CD4-positive, alpha-beta T cell (primary cell): ENCODE measurements at places on chromosomes 1 and 21.

GRCh38 chr1:59494145-59494833, 197.4 kb downstream of the FGGY start:
- DNase-seq, result no peak

GRCh38 chr1:31897526-31898100, 40.6 kb downstream of the PTP4A2 start:
- no peak for DNase-seq

DNA sequence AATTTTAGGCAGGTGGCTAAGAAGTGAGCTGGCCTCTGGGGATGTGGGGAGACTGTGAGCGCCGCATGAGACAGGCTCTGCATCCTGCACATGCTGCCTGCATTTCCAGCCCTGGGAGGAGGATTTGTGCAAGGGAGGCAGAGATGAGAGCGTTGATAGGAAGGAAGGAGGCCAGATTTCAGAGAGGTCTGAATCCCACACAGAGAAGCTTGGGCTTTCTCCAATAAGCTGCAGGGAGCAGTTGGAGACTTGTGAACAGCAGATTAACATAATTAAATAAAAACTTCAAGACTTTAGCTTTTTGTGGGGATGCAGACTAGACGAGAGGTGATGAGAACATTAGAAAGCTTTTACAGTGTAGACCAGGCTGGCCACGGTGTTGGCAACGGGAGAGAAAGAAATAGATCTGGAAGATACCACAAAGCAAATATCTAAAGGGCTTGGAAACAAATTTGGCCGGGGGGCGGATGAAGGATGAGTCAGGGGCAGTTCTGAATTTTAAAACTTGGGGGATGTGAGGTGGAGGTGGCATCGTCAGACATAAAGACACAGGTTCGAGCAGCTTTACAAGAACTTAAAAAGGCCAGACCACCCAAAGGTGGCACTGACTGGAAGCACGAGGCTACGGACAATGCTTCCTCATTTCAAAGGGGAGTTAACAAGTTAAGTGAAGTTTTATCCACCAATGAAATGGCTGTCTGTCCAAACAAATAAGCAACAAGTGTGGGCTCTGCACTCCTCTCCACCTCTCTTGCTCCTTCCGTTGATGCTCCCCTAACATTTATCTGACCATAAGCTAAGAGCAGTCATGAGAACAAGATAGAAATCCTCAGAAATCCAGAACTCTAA, 57.0 kb downstream of the HIVEP3 start:
- no peak for DNase-seq

- no peak for DNase-seq
Measured at GRCh38 chr21:34342476-34342875, 21.3 kb upstream of the KCNE2 start.

DNA sequence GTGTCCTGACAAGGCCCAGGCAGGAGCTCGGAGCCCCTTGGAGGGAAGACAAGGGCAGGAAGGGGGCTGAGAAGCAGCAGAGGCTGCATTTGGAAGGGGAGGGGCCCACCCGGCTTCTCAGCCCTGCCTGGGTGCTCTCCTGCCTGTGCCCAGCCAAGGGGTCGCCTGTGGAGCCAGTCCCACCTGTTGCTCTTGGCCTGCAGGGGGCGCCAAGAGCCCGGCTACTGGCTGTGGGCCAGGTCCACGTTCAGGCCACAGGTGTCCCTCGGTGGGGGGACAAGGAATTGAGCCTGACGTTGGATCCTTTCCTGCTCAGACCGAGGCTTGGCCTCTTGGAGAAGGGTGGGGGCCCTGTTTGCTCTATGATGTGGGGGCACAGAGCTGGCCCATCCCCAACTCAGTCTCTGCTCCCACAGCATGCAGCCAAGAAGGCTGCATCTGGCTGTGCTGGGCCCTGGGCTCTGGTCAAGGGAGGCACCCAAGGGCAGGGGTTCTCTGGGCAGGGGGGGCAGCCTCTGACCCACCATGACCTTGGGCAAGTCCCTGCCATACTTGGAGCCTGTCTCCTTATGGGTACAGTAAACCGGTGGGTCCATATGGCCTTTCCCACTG, 10.9 kb downstream of the WNT4 start:
- DNase-seq, result peak; percentile 26

- DNase-seq, result peak; percentile 71
Measured at GRCh38 chr1:44217809-44218410, 4.6 kb downstream of the DMAP1 start.

DNA sequence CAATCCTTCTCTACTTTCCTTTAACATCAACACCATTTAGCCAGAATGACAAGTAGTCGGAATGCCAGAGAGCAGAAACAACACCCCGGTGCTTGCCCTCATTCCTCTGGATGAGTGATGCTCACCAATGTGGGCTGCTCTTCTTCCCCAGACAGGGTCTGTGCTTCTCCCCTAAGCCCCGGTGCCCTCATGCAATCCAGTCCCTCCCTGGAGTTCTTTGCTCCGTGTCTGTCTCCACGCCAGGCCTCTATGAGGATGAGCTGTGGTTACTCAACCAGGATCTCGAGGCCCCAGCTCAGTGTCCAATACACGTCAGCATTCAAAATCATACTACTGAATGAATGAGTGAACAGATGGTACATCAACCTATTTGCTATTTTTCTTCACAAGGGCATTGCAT, 29.7 kb upstream of the PDE9A start:
- no peak for DNase-seq

- no peak for DNase-seq
Measured at GRCh38 chr1:181010789-181011188, 11.9 kb downstream of the STX6 start.

GRCh38 chr21:33008333-33009051, 17.2 kb upstream of the OLIG2 start:
- no peak for DNase-seq

DNA sequence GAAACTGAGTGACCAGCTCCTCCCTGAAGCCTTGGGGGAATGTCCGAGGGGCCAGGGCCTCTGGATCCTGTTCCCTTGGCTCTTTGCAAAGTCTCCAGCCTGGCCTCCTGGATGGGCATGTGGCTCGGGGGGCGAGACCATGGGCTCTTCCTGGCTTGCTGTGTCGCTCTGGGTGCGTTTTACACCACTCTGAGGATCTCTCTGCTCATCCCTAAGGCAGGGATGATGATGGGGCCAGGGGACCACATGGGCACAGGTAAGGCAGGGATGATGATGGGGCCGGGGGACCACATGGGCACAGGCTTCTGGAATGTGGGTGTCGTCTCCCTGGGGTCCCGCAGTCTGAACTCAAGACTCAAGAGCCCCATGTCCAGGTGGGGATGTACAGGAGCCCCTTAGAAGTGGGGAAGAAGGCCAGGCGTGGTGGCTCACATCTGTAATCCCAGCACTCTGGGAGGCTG, 17.7 kb downstream of the TP73 start:
- no peak for DNase-seq

DNA sequence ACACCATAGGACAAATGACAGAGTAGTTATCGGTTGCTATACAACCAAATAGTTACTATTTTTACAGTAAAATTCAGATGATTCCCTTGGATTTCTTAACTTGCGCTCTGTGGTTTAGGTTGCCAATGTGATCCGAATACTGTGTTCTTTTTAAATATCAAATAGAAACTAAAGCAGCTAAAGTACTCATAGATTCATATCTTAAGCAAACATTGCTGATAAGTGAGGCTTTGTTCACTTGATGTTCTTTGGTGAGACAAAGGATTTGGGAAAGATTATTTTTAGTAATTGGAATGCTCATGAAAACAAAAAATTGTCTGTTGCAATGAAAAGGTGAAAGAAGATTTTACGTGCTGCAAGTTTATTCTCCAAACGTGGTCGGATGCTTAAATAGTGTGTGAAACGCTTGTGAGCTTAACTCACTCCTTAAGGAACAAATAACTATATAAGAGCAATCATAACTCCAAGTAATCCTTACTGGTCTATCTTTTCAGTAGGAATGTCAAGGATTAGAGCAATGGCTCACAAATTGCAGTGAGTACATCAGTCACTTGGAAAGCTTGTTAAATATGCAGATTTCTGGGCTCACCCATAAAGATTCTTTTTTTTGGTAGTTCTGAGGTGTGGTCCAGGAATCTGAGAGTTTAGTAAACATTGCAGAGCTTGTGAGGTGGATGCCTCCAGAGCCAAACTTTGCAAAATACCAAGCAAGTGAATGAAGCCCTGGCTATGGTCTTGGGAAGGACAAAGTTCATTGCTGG, 31.8 kb upstream of the PDC start:
- no peak for DNase-seq

GRCh38 chr1:156126043-156126629, 11.6 kb downstream of the LMNA start:
- peak; percentile 71 for DNase-seq

GRCh38 chr1:160376525-160377131, 9.8 kb downstream of the NHLH1 start:
- no peak for DNase-seq

DNA sequence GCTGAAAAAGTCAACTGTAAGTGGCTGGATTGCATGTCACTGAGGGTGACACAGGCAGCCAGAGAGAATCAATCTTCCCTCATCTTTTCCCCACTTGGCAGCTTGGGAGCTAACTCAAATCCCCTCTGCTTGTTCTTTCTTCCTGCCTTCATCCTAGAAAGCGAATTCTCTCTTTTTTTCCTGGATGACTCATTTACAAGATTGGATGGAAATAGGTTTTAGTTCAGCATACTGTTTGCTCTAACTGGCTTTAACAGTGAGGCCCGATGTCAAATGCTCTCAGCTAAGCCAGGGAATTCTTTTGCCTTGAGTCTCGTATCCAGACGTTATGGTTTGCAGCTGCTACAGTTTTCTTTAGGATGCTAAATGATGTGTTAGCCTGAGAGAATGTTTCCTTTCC, 72.7 kb downstream of the HUNK start:
- no peak for DNase-seq

DNA sequence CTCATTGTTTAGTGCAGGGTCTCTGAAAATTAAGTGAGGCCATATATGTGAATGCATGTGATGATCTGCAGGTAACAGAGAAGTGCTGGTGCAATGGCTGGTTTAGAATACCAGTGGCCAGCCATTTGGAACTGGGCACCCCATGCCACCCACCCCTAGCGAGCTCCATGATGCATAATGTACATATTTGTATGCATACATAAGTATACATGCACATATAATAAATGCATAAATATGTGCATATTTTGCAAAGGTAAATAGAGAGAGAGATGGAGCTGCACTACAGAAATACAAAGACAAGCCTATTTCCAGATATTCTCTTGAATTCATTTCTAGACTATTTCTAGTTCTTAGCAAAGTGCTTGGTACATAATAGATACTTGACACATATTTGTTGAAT, 68.5 kb upstream of the IGSF21 start:
- no peak for DNase-seq

DNA sequence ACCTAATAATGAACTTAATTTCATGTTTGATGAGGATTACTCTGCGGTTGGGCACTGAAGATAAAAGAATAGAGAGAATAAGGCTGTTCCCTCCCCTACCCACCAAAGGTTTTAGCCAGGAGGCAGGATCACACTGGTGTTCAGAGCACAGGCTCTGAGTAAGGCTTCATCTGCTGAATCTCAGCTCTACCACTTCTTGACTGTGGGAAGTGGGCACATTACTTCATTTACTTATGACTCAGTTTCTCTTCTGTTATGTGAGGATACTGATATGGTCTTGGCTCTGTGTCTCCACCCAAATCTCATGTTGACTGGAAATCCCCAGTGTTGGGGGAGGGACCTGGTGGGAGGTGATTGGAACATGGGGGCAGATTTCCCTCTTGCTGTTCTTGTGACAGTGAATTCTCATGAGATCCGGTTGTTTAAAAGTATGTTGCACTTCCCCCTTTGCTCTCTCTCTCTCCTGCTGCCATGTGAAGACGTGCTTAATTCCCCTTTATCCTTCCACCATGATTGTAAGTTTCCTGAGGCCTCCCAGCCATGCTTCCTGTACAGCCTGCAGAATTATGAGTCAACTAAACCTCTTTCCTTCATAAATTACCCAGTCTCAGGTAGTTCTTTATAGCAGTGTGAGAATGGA, 79.7 kb downstream of the SMYD2 start:
- no peak for DNase-seq

DNA sequence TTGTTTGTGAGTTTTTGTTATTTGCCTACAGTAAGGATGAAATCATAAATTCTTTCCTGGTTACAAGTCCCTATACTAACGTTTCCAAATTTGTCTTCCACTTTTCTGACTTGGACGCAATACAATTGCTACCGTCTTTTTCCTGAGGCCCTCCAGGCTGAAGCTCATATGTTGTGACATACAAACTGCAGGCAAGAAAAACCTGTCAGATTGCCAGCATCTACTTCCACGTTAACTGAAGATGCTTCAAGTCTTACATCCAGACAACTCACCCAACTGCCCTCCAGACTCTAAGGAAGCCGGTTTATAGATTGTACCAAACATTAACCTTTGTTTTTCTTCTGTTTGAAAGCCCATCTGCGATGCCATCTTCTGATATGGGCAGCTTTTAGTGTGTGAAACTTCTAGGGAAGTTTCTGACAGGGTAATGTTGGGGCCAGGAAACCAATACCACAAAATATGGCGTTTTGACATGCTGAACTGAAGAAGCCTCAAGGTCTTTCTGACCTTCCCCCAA, 21.4 kb upstream of the RNF11 start:
- no peak for DNase-seq

GRCh38 chr1:247747616-247748015, 325 bp downstream of the OR14A2 start:
- DNase-seq, result no peak

DNA sequence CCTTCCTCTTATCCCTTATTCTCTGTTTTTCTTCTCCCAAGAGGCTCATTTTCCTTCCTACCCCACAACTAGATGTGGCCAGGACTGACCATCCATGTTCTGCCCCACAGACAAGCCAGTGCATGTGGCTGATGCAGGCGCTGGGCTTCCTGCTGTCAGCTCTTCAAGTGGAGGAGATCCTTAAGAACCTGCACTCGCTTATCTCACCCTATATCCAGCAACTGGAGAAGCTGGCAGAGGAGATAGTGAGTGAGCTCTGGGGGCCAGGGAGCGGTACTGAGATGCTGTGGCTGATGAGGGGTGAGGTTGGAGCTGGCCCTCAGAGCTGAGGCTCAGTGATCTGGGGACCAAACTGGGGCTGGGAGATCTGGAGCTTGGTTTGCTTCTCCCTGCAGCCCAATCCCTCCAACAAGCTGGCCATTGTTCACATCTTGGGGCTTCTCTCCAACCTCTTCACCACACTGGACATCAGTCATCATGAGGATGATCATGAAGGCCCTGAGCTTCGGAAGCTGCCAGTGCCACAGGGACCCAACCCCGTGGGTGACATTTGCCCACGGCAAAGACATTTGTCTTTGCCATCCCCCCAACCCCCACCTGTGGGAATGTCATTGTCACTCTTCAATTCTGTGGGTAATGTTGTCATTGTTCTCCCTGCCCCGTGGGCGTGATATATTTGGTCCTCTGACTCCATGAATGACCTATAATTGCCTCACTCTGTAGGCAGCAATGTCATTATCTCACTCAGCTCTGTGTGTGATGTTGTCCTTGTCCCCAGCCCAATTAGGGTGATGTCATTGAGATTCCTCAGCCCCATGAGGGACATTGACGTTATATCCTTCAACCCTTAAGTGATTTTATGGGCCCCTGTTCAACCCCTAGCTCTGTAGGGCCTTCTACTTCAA, 11.2 kb upstream of the DPH2 start:
- no peak for DNase-seq
